Fibroblast of skin of right biceps (primary cell): ENCODE measurements at places on chromosomes 13 and 19.
A peak's percentile ranks its signal among the peaks of the same experiment; 100 is the strongest.

- no peak for DNase-seq
These were observed 6.4 kb downstream of the C3 start for GRCh38 chr19:6713773-6714692.

GRCh38 chr13:66405908-66406802 lies 824.0 kb downstream of the PCDH9 start:
- peak; percentile 81 for DNase-seq

- DNase-seq: no peak
These were observed 7.5 kb downstream of the TEX29 start for GRCh38 chr13:111327730-111328573.

- no peak for DNase-seq
These were observed 21.8 kb downstream of the PROSER1 start for GRCh38 chr13:39016087-39016486.

DNA sequence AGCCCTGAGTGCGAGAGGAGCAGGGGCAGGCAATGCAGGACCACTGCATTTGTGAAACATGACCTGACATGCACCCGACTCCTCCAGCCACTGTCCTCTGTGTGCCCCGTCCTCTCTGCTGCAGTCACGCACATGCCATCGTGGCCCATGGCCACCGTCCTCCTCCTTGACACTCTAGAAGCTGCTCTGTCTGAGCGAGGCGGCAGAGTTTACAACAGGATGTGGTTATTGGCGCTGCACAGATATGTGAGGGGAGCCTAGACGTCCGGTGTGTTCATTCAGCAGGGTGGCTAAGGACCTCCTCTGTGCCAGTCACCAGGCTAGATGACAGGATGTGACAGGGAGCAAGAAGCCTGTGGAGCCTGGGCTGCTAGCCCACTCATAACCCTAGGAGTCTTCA lies 277.8 kb downstream of the FOXO1 start:
- peak; percentile 20 for DNase-seq

GRCh38 chr13:111909971-111910671 lies 156.8 kb upstream of the SOX1 start:
- DNase-seq: no peak

GRCh38 chr13:32067149-32067961 lies 35.8 kb downstream of the FRY start:
- no peak for DNase-seq

GRCh38 chr13:83190020-83190419 lies 692.3 kb downstream of the SLITRK1 start:
- no peak for DNase-seq

DNA sequence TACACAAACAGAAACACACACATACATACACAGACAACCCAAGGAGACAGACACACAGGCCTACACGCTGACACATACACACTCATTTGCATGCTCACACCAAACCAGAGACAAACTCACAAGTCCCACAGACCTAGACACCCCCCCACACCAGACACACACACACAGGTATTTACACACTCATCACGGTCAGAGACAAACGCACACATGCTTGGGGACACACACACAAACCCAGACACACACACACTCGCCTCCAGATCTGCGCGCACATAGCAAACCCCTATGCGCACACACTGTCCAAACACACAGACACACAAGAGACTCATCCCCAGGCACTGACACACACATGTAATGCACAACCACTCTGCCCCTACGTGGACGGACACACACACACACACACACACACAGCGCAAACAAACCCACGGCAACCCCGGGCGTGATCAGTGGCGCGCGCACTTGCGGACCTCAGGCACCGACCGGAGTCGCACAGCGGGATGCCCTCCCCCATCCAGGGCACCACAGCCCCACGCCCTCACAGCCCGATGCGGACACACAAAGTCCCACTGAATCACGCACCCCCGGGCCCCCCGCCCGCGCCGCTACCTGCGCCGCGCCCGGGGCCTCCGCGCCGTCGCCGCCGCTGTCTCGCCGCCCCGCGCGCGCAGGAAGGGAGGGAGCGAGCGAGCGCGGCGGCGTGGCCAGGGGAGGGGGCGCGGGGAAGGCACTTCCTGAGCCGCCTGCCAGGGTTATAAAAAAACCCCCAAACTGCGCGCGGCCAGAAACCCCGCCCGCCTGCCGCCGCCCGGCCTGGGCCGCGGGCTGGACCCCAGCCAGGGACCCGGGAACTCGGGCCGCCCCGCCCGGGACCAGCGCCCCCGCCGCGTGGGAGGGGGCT lies at the start of gene ADAMTS10:
Gene ADAMTS10 (minus strand): TSS at position 675 of the 895 bp plus-strand sequence. CDS start 5,005 bp downstream, outside the sequence.
- peak; percentile 53 for DNase-seq

GRCh38 chr19:33293255-33294057 lies 8.9 kb downstream of the CEBPA start:
- DNase-seq: peak; percentile 79

GRCh38 chr19:8196271-8196927 lies 12.8 kb upstream of the CERS4 start:
- no peak for DNase-seq

DNA sequence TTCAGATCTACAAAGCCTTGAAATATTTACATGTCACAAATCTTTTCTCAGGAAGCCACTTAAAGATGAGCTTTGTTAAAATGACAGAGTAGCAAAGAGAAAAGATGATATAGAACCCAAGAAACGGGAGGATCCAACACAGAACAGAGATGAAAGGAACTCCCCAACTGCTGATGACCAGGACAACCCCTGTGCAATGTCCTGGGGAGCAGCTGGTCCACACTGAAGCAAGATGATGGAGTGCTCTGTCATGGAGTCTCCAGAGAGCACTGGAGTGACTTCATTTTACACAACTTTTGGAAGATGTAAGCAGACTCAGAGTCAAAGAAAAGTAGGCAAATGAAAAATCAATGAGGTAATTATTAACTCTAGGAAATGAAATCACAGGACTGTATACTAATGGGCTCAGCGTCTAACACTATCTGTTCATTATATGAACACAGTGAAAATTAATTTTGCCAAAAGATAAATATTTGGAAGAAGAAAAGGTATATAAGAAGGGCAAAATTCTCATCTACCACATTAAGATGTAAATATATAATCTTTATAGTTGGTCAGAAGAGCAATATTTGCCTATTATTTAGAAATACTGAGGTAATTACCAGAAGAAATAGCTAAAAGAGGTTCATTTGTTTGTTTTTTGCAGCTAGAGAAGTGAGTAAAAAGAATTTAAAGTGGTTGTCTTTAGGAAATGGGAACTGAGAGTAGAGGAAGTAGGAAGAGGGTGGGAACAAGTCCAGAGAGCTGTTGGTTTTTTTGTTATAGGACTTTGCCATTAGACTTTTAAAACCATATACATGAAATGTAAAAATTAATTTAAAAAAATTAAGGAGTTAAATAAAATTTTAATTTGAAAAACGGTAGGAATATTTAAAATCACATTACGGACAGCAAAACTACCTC lies 30.5 kb downstream of the MTRF1 start:
- no peak for DNase-seq

GRCh38 chr13:60629158-60629557 lies 232.1 kb downstream of the TDRD3 start:
- DNase-seq: no peak

DNA sequence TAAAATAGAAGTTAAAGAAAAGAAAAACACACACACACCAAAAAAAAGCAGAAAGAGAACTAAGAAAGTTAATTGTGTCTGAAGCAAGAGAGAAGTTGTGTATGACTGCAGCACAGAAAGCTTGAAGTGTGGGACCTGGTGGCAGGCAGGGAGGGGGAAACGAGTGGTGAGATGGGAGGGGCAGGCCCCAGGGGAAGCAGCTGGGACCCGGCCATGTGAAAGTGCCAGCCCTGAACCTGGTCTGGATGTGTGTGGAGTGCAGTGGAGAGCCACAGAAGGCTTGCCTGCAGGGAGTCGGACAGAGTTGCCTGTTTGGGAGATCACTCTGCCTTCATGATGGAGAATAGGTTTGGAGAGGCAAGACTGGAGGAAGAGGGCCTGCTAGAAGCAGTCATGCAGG lies 199.0 kb downstream of the GGACT start:
- no peak for DNase-seq

- DNase-seq: no peak
These were observed 4.2 kb upstream of the ATP12A start for GRCh38 chr13:24675806-24676570.

GRCh38 chr19:31085125-31085524 lies 264.1 kb downstream of the TSHZ3 start:
- DNase-seq: no peak

GRCh38 chr19:17234911-17235299 lies 8.9 kb downstream of the OCEL1 start:
- DNase-seq: peak; percentile 49

- DNase-seq: no peak
These were observed 2.6 kb upstream of the NAT14 start for GRCh38 chr19:55482156-55482961.

- peak; percentile 66 for DNase-seq
These were observed 2.4 kb downstream of the ZMYM5 start for GRCh38 chr13:19860884-19861655.

DNA sequence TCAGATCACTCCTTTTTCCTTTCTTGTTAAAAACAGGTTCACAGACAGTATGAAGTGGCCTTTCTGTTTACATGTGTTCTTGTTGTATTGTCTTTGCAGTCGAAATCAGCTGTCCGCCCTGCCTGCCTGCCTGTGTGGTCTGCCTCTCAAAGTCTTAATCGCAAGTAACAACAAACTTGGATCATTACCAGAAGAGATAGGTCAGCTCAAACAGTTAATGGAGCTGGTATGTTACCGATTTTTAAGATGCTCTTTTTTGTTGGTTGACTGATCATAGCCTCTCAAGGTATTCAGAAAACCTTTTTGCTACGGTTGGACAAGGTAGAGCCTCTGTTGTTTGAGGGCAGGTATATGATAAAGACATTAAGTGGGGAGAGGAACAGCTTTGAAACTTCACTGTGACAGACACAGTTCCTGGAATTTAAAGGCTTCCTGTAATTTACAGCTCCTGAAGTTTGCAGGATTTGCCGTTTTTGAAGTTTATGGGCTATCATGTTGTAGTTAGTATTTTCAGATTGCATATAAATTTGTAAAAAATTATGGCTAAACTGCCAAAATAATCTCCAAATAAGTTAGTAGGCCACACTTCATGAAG lies 116.1 kb downstream of the LRCH1 start:
- no peak for DNase-seq

DNA sequence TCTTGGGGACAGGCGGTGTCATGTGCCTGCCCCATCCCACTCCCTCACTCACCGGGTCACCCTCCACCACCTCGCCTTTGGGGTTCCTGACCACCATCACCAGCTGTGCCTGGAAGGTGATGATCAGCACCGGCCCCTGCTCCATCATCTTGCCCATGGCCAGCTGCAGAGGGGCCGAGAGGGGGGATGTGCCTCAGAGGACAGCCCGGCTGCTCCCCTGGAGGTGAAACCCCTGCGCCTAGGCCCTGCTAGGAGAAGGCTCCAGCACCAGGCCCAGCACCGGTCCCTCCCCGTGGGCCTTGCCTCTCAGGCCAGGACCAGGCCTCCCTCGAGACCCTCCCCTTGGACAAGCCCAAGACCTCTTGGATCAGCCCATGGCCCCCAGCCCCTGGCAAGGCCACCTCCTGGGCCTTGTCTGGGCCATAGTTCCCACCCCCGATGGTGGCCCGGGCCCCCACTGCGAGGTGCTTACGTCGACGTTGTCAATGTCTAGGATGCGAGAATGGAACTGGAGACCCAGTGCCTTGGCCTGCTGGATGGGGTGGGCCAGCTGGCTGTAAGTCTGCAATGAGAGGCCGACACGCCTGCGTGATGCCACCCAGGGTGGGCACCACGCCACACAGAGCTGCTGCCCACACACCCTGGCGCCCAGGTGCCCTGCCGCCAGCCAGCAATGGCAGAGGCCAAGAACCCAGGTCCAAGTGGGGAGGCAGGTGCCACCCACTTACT lies 1.8 kb upstream of the CTXN1 start:
- DNase-seq: no peak

DNA sequence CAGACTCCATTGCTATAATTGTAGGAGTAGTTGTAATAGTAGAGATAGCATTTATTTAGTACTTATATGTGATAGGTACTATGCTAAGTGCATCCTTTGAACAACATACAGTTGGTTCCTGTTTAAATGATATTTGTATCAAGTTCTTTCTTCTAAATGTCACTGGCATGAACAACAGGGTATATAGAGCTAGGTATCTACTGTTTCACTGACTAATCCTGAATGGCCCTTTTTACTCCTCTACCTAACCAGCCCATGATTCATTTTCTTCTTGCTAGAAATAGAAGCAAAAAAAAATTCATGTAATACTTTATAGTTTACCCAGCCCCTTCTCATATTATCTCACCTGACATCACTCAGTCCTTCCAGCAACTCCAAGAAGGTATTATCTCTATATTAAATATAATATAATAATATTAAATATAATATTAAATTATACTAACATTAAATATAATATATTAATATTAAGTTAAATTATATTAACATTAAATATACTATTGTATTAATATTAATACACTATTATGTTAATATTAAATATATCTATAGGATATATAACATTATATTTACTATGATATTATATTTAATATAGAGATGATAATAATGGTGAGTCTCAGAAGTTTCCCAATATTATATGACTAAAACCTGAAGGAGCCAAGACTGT lies 74.2 kb downstream of the FRY start:
- no peak for DNase-seq

GRCh38 chr13:30159446-30159839 lies 147.9 kb downstream of the KATNAL1 start:
- DNase-seq: peak; percentile 87

DNA sequence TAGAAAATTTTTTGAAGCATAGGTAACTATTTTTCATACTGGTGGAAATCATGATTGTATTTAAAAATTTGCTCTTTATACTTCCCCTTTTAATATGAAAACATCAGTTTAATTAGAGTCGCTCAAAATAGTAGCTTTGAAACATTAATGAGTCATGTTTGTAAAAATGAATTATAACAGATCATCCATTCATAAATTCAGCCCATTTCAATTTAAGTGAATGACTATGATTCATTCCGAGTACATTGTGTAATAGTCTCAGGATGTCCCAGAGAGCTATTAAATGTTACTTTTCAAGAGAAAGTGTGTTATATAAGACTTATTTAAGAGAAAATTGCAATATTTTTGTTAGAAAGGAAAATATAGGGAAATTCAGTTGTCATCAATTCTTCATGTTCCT lies 111.0 kb downstream of the FNDC3A start:
- DNase-seq: peak; percentile 61

- peak; percentile 21 for DNase-seq
These were observed 133.9 kb downstream of the AKAP11 start for GRCh38 chr13:42405665-42406390.

GRCh38 chr19:15885919-15886318 lies 12.0 kb downstream of the CYP4F2 start:
- no peak for DNase-seq

GRCh38 chr13:101869553-101869952 lies 417.1 kb downstream of the ITGBL1 start:
- peak; percentile 22 for DNase-seq

- peak; percentile 56 for DNase-seq
These were observed at the start of gene DACH1 for GRCh38 chr13:71867131-71867814. DACH1 (minus strand) TSS chr13:71867204.

- DNase-seq: no peak
These were observed 81.7 kb upstream of the KLHL1 start for GRCh38 chr13:70189981-70190380.
